ENCODE measurements at places on chromosomes 11 and 22.

GRCh38 chr11:64134963-64135362 is 30.9 kb downstream of the MACROD1 start:
- DNase-seq, result peak; percentile 95

DNA sequence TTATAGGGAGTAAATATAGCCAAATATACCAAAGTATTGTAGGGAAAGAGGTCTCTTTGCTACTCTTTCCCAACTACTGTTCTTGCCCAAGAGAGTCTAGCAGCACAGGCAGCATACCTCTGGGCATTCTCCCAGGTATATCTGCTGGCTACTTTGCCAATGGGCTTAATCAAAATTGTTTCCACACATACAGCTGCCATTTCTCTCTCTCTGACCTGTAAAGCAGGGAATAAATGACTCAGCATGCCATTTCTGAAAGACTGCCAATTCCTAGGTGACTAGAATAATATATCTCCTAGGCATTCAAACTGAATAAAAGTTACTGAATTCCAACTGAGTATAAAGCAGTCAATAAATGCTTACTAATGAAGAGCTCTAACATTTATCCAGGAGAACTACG is 44.6 kb downstream of the RDX start:
- DNase-seq, result peak; percentile 16

DNA sequence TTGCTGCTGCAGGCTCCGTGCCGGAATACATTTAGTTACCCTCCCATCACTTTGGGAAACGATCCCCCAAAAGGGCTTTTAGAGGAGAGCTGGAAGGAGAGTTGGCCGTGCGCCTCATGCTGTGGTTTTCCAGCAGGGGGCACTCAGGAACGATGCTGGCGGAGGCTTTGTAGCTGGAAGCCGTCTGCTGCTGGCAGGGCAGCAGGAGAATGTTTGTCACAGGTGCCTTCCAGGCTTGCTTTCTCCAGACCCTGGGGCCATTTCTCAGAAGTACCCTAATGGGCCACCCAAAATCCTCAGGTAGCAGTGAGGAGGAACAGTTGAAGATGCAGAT is 30.0 kb upstream of the CABP7 start:
- DNase-seq, result peak; percentile 77

DNA sequence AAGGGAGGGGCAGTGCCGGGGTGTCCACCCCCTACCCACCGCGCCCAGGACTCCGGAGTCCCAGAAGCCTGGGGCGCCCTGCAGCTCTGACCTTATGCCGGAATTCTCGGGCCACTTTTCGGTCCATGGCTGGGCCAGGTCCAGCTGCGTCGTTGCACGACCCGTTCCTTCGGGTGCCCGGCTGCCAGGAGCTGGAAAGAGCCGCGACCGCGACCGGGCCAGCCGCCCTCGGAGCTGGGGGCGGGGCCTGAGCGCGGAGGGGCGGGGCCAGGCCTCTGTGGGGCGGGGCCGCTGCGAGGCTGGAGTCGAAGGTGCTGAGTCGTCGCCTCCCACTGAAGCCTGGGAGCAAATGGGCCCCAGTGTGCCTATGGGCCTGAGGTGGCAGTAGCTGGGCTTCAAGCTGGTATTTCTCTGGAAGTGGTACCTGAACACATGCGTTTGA is at the start of gene USH1C:
Gene USH1C, minus strand, starts transcription at position 236 of the 442 bp plus-strand sequence. Its CDS starts 109 bp downstream, at position 127.
- DNase-seq, result no peak

DNA sequence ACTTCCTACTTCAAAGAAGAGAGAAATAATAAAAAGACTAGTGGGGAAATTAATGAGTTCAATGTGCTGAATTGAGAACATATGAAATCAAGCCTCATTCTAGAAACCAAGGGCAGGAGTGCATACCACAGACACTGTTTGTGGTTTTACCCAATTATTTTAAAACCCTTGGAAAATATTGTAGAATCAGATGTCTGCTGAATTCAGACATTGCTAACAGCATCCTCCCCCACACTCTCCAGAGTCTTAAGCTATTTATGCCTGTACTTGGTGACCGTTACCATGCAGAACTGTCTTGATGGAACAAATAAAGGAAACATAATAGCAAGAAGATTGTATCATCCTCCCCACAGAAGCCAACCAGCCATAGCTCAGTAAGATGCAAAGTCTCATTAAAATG is 850.1 kb downstream of the NTM start:
- DNase-seq, result no peak

GRCh38 chr22:48754611-48755058 is 1073.0 kb downstream of the BRD1 start:
- no peak for DNase-seq

GRCh38 chr11:955154-956063 is 29.7 kb downstream of the AP2A2 start:
- peak; percentile 69 for DNase-seq

DNA sequence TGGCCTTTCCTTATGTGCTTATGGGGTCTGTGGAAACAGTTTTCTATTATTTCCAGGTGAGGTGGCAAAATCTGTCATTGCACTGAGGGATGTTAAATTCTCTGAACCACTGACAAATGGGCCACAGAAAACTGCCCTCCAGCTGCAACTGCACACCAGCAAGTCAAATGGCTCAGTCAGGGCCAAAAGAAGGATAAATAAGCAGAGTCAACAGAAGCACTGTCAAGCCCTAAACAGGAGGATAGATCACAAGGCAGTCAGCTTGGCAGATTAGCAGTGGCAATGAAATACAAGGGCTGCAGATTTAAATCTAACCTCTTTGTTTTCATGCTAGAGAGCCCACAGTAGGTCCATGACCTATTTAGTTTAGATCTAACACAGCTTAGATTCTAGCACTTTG is 435.6 kb downstream of the ETS1 start:
- no peak for DNase-seq

- DNase-seq, result peak; percentile 77
These were observed 41.8 kb downstream of the OSBPL5 start for GRCh38 chr11:3123305-3123704.

DNA sequence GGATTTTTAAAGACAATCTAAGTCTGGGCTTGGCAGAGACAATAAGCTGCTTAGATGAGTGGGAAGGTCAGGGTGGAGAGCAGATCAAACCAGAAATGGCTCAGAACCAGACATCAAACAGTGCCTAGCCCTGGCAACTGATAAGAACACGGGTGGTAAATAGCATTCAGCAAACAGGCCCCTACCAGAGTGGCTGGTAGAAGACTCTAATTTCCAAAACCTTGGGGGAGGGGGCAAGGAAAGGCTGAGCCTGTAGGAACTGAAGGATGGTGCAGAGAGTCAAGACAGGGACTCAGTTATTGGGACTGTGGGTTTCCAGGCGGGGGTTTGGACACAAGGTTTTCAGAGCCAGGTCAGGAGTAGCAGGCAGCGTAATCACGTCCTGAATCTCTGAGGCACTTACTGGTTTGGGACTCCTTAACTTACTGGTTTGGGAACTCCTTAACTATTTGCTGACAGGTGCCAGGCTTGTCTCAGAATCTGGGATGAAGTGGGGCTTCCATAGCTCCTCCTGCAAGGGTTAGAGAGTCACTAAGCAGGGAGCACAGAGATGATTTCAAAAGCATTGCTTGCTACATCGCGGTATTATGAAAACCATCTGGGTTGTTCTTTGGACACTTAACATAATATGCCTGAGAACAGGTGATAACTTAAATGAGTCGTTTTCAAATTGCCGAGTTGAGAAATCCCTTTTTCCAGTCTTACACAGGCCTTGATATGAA is 5.7 kb upstream of the ABTB2 start:
- no peak for DNase-seq

DNA sequence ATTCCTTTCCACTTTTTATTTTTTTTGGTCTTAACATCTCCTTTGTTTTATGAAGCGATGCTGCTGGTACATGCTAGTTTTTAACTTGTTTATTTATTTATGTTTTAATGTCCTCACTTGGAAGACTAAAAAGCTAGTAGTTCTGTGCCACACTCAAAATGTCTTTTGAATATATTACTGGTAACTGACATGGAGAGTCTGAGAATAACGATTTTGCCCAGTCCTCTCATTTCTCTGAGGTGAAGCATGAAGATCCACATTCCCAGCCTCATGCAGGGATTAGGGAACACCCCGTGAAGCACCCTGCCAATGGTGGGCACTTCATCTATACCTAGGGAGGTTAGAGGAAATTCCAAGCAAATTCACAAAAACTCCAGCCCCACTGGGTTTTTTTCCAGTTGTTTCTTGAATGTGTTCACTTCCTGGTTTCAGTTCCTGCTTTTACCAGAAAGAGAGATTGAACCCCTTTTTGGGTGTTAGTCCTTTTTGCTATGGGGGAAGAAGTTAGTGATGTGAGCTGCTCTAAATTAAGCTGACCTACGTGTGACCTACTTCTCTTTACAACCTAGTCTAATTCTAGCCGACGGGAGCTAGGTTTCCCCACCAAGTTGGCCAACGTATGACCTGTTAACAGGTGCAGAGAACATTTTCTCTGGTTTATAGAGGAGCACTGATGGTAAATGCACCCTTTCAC is 106.1 kb downstream of the SLC1A2 start:
- DNase-seq, result no peak

GRCh38 chr11:2265396-2265795 is 5.0 kb downstream of the ASCL2 start:
- no peak for DNase-seq

DNA sequence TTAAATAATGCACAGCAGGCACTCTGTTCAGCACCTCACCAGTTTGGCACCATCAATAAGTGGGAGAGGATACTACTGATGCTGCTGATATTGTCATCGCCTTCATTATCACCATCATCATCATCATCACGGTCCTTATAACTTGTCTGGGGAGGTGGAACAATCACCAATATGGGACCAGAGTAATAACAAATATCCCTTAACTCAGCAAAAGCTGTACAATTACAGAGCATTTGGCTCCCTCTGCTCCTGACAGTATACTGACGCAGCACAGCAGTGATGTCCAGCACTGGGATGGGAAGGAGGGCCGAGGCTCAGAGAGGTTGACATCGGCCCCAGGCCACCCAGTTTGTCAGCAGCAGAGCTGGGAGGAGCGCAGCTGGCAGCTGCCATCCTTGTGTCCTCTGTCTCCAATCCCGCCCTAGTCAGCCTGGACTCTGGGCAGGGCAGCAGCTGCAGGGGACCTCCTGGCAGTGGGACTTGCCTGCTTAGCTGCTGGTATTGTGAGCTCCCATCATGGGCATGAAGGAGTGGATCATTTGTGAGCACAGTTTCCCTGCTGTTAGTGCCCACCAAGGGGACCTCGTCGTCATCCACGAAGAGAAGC is 90.0 kb downstream of the DHCR7 start:
- DNase-seq, result no peak

GRCh38 chr11:19853920-19854319 is 141.3 kb downstream of the NAV2 start:
- DNase-seq, result no peak

DNA sequence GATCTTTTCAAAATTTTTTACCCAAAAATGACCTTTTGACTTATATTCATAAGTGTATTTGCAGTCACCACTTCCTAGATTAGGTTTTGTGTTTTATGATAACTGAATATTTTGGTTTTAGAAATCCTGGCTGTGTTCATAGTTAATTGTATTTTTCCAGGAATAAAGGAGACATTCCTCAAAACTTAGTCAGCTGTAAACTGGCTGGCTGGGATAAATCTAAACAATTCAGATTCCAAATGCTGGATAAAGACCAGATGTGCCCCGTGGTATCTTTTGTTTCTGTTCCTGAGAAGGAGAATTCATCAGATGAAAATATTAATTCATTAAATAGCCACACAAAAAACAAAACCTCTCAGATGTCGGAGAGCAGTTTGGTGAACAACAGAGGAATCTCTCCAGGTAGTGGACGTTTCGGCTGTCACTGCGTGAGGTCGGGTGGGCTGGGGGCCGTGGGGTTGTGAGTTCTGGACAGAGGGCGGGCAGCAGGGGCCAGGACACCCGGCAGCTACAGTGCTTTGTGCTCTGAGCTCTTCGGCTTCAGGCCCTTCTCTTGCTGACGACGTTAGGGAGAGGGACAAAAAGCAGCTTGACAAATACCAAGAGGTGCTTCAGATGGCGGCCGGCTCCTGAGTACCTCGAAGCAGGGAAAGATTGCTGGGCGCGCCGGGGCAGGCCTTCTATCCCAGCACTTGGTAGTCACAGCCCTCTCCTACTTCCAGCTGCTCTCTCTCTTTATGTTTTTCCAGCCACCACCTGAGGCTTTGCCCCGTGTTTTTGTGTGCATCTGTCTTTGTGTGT is 24.6 kb downstream of the MOV10L1 start:
- DNase-seq, result no peak

GRCh38 chr11:109421981-109422869 is at the start of gene C11orf87:
Gene C11orf87, plus strand, starts transcription at chr11:109422190. Its CDS starts 1,444 bp downstream, at chr11:109423634.
- DNase-seq, result peak; percentile 33

DNA sequence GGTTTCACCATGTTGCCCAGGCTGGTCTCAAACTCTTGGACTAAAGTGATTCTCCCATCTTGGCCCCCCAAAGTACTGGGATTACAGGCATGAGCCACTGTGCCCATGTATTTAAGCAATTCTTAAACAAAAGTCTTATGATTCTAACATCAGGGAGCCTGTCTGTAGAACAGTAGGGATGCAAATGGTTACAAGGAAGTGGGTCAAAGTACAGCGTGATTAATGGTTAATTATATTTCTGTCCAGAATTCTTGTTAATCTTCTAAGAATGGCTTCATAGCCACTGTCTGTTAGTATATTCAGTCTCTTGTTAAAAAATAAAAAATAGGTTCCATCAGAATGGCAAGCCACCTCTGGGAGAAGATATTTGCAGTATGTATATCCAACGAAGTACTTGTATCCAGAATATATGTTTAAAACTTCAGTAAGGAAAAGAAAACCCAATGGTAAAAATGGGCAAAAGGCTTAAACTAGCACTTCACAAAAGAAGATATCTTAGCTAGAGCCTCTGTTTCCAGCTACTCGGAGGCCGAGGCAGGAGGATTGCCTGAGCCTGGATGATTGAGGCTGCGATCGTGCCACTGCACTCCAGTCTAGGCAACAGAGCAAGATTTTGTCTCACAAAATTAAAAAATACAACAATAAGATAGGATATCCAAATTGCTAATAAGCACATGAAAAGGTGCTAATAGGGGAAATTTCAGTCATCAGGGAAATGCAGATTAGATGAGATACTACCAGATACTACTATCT is 22.9 kb downstream of the ATG13 start:
- no peak for DNase-seq

GRCh38 chr11:14258221-14258935 is 100.6 kb downstream of the RRAS2 start:
- DNase-seq, result no peak

DNA sequence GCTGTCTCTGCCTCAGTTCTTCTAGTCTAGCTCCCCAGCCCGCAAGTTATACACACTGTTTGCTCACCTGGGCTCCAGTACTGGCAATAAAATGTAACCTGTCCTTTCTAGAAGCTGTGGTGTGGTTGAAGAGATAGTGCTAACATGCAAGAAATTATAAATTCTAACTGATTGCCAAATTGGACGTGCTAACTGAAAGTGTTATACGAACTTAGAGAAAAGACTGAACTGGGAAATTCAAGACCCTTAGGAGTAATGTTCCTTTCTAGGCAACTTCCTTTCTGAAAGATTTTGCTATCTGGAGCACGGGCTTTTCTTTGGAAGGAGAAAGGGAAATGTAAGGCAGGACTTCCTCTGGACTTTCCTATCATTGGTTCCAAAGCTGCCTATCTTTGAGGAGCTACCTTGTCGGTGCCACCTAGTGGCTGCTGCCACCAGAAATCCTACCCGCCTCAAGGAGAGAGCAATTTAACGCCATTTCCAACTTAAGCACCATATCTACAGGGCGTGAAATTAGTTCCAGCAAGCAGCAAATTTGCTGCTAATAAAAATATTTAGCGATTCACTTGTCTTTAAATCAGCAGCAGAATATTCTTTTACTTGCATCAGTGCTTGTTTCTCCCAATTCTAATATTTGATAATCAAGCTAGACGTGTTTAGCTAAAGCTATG is 12.7 kb upstream of the TMEM218 start:
- DNase-seq, result peak; percentile 54

Measured in cerebellar cortex (tissue), 1 donor.